ENCODE measurements at places on chromosomes 7 and 10.

GRCh38 chr10:111200505-111201186 is 123.8 kb downstream of the ADRA2A start:
- no peak for DNase-seq

DNA sequence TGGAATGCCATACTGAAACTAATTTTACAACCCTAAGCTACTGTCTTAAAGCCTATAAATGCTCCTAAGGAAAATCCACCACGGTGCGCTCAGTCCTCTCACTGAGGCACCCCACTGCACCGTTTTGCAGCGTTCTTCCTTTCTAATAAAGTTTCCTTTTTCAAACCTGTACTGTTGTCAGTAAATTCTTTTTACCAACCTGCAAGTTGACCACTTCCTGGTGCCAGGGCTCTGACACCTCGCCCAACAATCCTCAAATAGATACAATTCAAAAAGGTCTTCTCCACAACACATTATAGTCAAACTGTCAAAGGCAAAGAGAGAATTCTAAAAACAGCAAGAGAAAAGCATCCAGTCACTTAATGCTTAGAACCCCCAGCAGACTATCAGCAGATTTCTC is 42.8 kb downstream of the HERPUD2 start:
- no peak for DNase-seq

DNA sequence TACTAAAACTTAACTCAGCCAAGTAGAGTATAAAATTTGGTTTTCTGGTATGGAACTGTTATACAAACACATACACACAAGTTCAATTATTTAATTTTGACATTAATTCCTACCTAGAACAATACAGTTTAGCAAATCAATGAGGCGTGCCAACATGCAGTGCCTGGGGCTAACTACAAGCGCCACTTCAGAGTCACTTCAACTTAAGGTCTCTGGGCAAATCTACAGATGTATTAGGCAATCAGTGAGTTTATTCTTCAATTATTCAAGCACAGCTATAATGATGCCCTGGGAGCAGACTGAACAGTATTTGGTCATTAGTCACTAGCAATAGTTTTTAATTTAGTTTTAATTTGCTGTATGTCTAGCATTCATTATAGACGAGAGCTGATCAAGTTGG is 51.6 kb downstream of the HIBADH start:
- DNase-seq: no peak

DNA sequence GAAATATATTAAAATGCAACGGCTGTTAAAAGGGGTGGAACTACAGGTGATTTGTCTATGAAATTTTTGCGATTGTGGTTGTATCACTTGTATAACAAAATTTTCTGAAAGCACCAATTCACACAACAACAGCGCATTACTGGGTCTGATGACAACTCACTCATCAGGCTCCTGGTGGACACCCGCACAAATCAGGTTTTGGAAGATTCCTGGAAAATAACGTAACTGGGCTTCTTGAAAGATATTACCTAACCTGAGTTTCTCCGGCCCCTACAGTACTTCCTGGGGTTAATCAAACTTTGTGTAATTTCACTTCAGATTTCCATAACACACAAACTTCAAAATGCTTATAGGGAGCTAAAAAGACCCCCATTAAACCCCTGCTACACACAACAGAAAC is 7.6 kb downstream of the SNX8 start:
- DNase-seq: no peak

DNA sequence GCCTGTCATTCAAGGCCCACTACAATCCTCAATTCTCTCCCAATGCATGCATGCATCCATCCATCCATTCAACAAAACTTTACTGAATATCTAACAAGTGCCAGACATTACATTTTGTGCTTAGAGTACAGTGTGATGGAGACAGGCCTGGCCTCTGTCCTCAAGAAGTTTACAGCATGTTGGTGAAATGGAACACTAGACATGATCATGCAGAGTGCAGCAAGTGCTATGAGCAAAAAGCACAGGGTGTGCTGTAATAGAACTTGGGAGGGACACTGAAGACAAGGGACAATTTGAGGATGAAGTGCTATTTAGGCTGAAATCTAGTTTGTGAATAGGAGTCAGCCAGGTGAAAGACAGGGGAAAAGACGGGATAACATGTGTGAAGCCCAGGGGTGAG is 347.8 kb downstream of the PTEN start:
- DNase-seq: no peak

DNA sequence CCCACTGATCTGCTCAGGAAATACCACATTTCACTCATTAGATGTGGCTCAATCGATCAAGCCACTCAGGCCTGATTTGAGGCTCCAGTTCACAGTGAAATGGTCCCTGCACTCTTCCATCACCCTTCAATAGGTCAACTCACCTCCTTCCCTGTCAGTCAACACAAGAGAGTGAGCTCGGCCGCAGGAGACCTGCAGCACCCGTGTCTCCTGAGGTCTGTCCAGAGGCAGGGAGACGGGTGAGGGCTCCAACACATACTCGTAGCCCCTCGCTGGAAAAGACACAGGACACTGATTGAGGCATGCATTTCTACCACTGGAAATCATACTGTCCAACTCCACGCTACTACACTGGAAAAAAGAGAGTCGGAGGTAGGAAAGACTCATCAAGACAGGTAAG is 7.1 kb downstream of the RCC1L start:
- no peak for DNase-seq

- no peak for DNase-seq
Measured at GRCh38 chr7:107966711-107967110, 36.2 kb downstream of the LAMB1 start.

DNA sequence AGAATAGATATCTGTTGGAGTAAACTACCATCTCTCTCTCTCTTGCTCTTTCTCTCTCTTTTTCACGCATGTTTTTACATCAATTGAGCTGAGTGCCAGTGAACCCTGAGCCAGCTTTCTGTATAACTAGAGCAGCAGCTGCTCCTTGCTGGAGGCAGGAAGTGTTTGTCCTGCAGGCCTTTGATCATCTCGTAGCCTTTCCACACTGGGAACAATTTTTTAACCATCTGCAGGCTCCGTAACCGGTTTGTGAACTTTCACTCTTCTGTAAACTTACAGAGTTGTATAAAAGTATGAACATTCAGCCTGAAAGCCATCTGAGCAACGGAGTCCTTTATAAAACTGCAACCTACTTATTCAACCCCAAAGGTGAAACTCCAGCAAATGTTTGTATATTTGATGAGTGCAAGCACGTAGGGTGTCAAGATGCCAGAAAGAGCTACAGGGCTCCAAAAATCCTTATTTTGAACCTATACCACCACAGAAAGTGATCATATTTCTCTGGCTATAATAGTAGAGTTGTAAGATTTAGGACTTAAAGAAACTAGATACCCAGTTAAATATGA is 162.8 kb upstream of the NFE2L3 start:
- DNase-seq: no peak

DNA sequence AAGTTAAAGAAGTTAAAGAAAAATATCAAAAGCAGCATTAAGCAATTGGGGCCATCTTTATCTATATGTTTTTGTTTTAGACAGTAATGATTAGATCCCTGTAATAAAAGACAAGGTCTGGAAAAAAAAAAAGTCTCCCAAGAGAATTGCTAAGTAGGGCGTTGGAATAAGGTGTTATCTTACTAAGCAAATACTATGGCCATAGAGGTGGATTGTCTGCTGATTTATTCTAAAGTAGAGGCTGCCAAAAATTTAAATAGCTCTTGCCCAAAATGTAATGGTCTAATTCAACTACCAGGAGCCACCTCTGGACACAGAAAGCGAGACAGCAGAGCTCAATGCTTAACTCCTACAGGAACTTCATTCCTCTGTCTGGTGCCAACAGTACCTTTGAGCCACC is 71.6 kb downstream of the HERPUD2 start:
- DNase-seq: no peak

GRCh38 chr7:98134420-98135228 is 28.0 kb downstream of the LMTK2 start:
- DNase-seq: no peak

DNA sequence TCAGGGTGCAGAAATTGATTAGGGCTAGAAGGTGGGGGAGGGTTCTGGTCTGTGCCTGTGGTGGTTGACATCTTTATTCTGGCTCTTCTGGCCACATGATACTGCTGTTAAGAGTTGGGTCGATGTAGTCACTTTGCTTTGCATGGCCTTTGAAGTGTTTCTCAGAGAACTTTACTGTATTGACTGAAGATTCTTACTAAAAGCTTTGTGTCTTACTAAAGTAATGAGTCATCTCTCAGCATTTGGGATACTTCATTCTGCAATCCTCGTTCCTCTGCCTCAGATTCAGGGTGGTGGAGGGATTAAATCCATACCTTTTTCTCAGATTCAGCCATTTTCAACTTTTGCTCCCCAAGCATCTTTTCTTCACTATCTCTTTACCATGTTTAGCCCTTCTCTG is 38.6 kb downstream of the STEAP4 start:
- DNase-seq: no peak

Measured in sigmoid colon (tissue), 7 donors.